ENCODE measurements at places on chromosomes 5 and 9.

GRCh38 chr9:130356033-130356432 is 88.7 kb upstream of the ASS1 start:
- no peak for DNase-seq

GRCh38 chr5:36888303-36888702 is 11.7 kb downstream of the NIPBL start:
- no peak for DNase-seq

DNA sequence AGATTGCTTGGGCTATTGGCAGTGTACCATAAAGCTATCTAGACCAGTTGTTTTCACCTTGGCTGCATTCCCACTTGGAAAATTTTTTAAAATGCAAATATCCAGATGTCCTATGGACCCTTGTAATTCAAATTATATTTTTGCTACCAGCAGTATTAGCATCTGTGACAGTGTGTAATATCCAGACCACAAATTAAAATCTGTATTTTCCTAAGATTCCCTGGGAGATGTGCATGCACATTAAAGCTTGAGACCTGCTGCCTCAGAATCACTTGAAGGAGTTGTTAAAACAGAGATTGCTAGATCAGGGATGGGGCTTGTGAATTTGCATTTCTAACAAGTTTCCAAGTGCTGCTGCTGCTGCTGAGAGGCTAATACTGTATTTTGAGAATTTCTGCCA is 381.2 kb upstream of the PDE4D start:
- no peak for DNase-seq

- DNase-seq: no peak
Observed at GRCh38 chr9:16029796-16030363, 477.0 kb downstream of the CCDC171 start.

GRCh38 chr9:72827950-72828731 is 124.7 kb downstream of the ALDH1A1 start:
- DNase-seq: no peak

DNA sequence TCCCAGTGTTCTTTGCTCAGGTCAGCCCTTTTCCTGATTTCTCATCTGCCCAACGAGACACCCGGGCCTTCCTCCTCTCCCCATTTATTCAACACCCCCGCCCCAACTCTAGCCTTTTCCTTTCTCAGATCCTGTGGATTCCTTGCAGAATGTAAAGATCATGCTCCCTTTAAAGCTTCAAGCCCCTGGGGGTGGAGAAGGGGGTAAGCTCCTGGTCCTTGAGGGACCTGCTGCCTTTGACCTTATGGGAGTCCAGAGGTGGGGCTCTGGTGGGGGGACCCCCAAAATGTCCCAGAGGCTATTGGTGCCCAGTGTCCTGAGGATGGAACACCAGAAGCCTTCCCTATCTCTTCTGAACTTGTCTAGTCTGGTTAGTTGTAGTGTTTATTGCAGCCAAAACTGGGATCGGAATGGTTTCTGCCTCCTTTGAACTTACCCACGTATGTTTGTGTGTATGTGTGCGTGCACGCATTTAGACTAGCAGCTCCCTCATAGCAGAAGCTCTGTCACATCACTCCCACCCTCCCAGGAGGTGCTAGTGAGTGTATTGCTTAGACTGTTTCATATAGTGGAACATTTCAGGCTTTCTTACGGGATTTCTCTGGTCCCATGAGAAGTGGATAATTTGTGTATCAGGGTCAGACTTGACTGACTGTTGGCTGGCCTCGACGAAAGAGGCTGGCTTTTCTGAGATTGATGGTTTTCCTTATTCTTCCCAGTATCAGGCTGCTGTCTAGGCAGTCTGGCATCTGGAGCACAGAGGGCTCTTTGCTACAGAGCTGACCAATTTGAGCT is 1.1 kb downstream of the GALNT10 start:
- DNase-seq: no peak

Data from activated T-helper 9 cell treated with anti-CD3 and anti-CD28 coated beads, Interleukin-2, amount 50 U/mL, for 16 hours (primary cell).